ENCODE measurements at places on chromosomes 3 and 15.

- DNase-seq, result no peak
These were observed 10.6 kb upstream of the POU1F1 start for GRCh38 chr3:87287011-87287410.

- no peak for DNase-seq
These were observed 1.6 kb upstream of the PPM1L start for GRCh38 chr3:160754371-160754854.

DNA sequence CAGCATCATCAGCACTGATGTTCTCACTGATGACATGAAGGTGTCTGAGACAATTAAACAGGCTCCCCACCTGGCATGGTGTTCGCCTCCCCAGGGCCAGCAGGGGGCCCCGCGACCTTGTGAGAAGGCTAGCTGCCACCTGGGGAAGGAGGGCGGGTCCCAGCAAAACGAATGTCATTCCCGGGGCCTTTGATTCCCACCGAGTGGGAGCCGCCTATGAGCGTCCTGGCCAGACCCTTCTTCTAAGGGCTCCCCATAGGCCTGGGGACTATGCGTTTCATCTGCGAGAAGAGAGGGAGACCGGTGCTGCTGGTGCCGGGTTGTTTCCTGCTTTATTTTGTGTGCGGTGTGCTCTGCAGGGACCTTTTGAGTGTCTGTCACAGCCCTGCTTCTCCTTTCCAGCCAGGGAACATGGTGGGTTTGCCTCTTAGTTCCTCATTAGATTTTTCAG is 20.5 kb upstream of the MINDY4B start:
- no peak for DNase-seq

- no peak for DNase-seq
These were observed 345.2 kb downstream of the VPS13C start for GRCh38 chr15:61715082-61715481.

GRCh38 chr15:60212536-60212935 is 185.2 kb downstream of the ANXA2 start:
- DNase-seq, result no peak

- no peak for DNase-seq
These were observed 12.8 kb downstream of the ALDH1L1 start for GRCh38 chr3:126167566-126167965.

GRCh38 chr15:35252351-35252865 is 167.3 kb upstream of the NANOGP8 start:
- no peak for DNase-seq

- peak; percentile 31 for DNase-seq
These were observed 14.0 kb downstream of the UBE2E1 start for GRCh38 chr3:23819599-23820360.

- no peak for DNase-seq
These were observed 395.2 kb upstream of the TPM1 start for GRCh38 chr15:62647202-62647842.

DNA sequence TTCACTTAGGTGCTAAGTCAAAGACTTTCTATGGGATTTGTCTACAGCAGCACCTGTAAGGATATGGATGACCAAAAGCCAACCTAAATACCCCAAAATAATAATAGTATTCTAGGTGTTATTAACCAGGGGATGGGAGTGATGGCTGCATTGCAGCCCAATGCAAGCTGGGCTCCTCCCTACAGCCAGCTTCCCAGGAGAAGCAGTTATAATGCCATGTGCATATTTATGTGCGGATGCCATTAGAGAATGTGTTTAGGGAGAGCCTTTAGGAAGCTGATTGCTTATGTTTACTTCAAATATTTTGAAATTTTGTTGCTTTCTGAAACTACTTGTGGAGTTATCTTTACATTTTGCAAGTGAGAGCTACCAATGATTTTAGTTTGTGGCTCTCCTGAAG is 237.3 kb downstream of the CHST2 start:
- DNase-seq, result no peak

DNA sequence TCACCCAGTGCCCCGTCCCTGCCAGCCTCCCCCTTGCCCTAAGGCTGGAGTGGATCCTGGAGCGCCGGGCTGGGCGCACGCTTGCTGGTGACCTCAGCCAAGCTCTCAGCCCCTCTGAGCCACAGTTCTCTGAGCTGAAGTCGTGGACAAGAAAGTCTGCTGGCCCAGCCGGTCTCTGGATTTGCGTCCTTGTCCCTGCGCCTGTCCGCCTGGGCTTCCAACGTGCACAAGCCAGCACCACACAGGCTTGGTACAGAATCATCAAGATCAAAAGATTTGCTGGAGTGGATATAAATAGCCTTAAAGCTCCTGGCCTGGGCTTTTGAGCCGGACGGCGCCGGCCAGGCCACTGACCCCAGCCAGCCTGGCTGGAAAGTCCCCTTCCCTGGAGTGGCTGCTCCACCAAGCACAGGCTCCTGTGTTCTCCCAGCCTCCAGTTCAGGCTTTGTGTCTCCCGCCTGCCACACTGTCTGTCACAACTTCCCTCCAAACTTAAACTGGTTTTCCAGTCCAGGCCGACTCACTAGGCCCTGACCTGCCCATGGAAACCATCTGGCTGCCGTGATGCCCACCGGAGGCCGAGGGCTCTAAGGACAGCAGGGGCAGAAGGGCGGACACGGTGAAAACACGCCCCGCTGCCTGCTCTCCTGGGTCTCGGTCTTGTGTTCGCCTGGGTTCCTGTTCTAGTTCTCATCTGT is 156.2 kb downstream of the NUP210 start:
- DNase-seq, result no peak

DNA sequence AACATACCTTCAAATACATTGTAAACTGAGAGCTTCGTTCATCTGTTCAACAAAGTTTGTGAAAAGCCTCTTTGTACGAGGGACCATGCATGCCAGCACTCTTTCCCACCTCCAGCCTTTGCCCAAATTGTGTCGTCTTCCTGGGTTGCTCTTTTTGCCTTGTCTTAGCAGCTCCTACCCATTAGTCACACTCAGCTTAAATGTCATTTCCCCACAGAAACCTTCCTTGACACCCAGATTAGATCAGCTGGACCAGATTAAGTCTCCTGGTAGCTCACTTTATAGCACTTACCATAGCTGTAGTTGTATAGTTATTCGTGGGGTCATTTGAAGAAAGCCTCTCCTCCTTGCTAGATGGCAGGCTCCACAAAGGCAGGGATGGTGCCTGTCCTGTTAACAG is 24.1 kb upstream of the SNRK start:
- no peak for DNase-seq

- no peak for DNase-seq
These were observed 723.9 kb upstream of the ZNF385D start for GRCh38 chr3:22474706-22475445.

DNA sequence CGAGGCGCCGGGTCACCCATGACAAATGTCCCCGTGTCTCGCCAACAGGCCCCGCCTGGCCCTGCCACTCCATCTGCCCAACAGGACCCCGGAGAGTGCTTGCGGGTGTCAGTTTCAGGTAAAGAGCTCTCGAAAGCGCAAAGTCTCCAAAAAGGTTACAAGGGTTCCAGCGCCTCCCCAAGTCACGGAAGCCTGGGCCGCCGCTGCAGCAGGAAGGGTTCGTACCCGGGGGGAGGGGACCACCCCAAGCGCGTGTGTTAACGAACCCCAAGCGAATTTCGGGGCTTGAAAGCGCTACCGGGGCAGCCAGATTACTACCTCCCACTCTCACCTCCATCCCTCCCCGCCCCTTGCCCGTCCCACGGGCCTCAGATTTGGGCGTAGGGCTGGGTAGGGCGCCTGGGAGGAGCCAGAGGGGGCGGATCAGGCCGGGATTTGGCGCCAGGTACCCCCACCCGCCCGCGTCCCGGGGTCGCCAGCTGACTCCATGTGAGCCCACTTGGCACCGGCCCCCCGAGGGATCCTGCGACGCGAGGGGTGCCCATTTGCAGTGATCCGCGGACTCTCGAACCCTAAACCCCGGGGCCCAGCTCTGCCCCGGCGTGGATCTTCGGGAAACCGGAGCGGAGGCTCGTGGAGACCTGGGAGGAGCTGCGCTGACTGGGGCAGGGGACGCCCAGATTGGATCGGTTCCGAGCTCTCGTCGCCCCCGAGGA is 85.9 kb downstream of the NR2F2 start:
- no peak for DNase-seq

- no peak for DNase-seq
These were observed 1.4 kb downstream of the PGPEP1L start for GRCh38 chr15:99006146-99006545.

DNA sequence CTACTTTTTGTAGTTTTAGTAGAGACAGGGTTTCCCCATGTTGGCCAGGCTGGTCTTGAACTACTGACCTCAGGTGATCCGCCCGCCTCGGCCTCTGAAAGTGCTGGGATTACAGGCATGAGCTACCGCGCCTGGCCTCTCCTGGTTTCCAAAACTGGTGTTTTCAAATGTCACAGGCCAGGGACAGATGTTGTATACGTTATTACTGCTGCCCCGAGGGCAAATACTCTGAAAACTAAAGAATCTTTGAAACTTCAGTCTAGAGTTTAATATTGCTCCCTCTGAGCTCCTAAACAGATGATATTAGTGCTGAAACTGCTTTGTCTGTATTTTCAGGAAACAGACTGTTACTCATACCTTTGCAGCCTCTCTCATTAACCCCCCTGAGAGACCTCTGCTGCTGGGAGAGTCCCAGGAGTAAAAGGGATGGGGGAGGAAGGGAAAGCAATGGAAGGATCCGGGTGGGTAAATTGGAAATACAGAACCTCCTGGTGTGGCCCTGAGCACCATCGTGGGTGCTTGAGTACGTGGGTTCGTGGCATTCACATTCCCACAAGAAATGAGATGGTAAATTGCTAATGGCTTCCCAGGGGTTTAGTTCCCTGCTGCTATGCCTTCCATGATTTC is 96.3 kb upstream of the IGF1R start:
- no peak for DNase-seq

- no peak for DNase-seq
These were observed 22.7 kb upstream of the ATP1B3 start for GRCh38 chr3:141853629-141854168.

DNA sequence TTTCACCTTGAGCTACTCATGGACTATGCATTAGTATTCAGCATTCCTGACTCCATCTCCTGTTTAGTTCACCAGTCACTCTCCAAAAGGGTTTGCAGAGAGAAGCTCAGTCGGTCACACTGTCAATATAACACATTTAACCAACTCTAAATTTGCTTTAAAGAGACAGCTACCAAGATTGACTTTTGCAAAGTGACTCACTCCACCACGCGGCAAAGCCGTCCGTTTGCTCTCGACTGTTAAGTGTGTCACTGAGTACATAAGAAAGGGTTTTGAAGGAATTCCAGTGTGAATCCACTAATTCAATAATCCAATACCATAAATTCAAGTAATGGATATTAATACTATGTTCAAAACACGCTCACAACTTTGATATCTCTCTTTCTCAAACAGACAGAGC is 1006.7 kb upstream of the NR2F2 start:
- no peak for DNase-seq

DNA sequence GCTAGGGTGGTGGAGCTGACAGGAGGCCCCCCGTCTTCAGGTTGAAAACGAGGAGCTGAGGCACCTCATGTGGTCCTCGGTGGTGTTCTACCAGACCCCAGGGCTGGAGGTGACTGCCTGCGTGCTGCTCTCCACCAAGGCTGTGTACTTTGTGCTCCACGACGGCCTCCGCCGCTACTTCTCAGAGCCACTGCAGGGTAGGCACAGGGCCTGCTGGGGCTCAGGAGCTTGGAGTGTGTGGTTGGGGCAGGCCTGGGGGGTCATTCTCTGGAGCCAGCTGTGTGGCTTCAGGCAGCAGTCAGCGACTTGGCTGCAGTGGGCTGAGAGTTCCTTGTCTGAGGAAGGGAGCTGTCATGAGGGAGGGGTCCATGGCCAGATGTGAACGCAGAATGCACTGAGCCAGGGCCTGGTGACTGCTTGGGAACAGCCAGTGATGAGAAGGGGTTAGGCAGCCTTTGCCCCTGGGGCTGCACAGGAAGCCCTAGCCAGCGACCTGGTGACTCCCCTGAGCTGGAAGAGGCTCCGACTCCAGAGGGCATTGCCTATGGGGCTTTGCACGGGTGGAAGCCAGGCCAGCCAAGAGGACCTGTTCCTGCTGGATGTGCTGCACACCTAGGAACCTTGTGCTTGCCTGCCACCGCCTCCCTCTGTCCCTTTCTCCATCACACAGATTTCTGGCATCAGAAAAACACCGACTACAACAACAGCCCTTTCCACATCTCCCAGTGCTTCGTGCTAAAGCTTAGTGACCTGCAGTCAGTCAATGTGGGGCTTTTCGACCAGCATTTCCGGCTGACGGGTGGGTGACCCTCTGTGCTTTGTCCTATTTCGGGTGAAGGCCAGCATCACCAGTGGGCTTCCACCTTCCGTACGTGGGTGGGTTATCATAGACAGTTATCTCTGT is 4.9 kb upstream of the STAB1 start:
- DNase-seq, result no peak

DNA sequence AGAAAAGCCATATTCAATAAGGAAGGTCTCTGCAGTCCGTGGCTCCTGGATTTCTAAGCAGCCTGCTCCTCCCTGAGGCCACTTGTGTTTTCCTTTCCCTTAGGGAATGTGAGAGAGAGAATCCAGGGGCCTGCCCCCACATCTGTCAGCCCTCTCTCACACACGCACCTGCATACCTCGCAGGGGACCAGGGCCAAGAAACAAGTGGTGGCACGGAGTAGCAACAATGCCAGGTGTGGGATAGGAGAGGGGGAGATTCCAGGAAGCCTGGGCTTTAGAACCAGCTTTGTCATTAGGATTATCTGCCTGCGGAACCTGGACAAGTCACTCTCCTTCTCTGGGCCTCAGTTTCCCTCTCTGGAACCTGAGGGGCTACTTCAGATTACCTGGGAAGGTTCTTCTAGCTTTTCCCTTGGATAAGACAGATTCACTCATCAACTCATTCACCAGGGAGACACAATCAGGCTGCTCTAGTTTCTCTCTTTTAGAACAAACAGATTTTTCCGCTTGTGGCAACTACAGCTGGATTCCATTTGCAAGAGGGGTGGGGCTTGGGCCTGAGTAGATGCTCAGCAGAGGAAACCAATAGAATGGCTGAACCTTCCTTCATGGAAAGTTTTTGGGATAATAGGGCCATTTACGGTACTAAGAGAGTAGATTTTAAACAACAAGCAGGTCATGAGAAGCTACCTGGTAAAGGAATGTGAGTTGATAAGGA is 19.5 kb downstream of the BCL6 start:
- no peak for DNase-seq

DNA sequence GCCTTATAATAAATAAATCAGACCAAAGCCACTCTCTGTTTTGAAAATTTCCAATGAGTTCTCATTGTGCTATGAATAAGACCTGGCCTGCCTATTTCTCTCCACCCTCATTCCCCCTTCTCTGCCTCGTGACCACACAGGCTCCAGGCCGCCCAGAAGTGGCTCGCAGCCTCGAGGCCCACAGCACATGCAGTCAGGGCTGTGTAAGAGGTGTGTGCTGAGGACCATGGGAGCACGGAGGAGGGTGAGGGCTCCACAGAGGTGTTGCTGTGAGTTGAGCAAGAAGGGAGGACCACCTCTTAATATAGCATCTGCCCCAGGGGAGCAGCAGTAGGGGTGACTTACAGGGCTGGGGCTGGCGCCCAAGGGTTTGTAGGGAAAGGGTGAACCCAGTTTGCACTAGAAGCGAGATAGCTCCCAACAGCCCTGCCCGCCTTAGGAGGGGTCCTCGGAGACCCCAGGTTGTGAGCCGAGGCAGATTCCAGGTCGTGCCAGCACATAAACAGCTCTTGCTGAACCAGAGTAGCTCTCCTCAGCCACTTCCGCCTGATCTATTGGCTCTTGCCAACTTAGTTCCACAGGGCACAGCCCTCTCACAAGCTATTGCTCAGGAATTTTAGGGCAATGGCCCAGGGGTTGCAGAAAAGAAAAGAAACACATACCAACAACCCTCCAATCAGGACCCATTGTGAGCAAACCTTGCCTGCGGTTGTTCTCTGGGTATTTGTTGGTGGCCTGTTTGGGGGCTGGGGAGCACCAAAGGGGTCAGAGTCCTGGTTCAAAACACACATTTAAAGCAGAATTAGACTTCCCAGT is 117.7 kb downstream of the MYLK start:
- no peak for DNase-seq

Measured in substantia nigra (tissue), 51 donors.